Right lung (tissue), 10 donors: ENCODE measurements at places on chromosomes 7 and 10. TPM values are rescaled to one million over a fixed set of nuclear protein-coding genes. Genes with fewer than 3 reads are reported as not detected.

- DNase-seq, result no peak
Observed at GRCh38 chr7:23287612-23288011, 11.5 kb upstream of the MALSU1 start.

DKK1 gene
- 1.6 TPM for polyA plus RNA-seq

DNA sequence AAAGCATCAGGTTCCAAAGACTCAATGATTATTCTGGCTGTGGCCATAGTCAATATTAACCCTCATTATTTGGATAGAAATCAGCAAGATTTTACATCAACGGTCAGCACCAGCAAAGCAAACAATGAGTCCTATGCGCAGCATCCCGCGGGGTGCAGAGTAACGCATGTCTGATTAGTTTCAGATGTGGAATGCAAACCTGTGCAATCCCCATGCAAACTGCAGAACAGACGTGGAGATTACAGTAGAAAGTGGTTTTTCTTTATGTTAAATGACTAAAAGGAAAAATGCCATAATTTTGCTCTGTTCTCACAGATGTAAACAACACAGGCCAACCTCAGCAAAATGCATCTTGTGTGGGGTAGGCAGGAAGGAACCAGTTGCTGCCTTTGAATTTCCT lies 258.1 kb upstream of the GRB10 start:
- no peak for DNase-seq

DNA sequence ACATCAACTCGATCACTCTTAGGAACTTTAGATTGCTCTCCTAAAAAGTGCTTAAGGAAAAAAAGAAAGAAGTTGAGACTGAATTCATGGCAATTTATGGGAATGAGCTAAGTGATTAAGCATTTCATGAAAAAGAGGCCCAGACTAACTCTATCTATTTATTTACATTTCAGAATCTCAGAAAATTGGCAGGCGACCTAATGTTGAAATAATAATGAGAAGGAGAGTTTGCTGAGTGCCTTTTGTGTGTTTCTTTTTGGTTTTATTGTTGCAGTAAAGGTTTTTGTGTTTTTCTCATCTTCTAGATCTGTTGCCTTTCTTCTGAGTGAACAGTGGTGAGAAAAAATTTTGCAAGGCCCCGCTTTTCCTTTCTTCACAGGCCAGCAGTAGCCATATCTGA lies 3.8 kb downstream of the GRK5 start:
- peak; percentile 77 for DNase-seq

GARIN1A gene
- polyA plus RNA-seq, result 2.2 TPM

- DNase-seq, result no peak
Observed at GRCh38 chr7:151114151-151115090, 28.1 kb downstream of the AGAP3 start.

NKX1-2 gene
- not detected for polyA plus RNA-seq

GRCh38 chr7:156180451-156181229 lies 368.4 kb upstream of the SHH start:
- no peak for DNase-seq

GRCh38 chr10:112126901-112127300 lies 56.7 kb downstream of the GPAM start:
- no peak for DNase-seq
